ENCODE measurements at places on chromosomes 4 and X. TPM values are rescaled to one million over a fixed set of nuclear protein-coding genes. Genes with fewer than 3 reads are reported as not detected.

DNA sequence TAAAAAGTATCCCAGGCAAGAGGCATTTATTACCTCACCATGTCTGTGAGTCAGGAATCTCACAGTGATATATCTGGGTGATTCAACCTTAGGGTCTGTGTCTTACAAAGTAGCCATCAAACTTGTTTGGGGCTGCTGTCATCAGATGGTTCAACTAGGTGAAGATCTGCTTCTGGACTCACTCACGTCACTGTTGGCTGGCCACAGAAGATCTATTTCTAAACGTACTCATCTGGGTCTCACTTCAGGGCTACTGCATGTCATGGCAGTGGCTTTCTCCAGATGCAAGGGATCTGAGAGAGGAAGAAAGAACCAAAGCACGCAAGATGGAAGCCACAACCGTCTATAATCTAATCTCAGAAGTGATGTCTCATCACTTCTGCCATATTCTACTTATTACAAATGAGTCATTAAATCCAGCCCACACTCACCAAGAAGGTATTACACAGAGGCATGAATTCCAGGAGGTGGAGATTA, 267.8 kb upstream of the ANKRD50 start:
- DNase-seq: peak; percentile 90

DNA sequence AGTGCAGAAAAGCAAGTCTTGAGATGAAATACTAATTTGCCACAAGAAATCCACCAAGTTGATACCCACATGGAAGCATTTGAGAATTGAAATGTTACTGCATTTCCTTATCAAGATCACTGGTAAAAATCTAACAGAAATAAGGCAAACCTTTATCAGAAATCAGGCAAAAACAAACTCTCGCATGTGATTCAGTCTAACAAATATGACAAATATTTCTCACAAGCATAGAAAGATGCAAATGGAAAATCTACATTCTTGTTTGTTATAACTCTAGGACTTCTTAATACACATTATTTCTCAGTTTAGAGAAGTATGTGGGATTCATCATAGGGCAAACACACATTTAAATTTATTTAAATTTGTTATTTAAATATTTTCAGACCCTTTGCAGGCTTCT, 52.9 kb downstream of the TXK start:
- peak; percentile 42 for DNase-seq

The TNIP2 gene
- total RNA-seq: 31.1 TPM

GRCh38 chr4:111546881-111547280, 598.4 kb upstream of the FAM241A start:
- DNase-seq: no peak

The ZNF711 gene
- 10.8 TPM for total RNA-seq

The GAB3 gene
- 1.7 TPM for total RNA-seq
